Activated CD4-positive, alpha-beta T cell treated with anti-CD3 and anti-CD28 coated beads, Interleukin-2, amount 10 ng/mL, durations not matched to agents 7 days and 5 days (primary cell): ENCODE measurements at places on chromosomes 7 and 10.
A peak's percentile ranks its signal among the peaks of the same experiment; 100 is the strongest.

DNA sequence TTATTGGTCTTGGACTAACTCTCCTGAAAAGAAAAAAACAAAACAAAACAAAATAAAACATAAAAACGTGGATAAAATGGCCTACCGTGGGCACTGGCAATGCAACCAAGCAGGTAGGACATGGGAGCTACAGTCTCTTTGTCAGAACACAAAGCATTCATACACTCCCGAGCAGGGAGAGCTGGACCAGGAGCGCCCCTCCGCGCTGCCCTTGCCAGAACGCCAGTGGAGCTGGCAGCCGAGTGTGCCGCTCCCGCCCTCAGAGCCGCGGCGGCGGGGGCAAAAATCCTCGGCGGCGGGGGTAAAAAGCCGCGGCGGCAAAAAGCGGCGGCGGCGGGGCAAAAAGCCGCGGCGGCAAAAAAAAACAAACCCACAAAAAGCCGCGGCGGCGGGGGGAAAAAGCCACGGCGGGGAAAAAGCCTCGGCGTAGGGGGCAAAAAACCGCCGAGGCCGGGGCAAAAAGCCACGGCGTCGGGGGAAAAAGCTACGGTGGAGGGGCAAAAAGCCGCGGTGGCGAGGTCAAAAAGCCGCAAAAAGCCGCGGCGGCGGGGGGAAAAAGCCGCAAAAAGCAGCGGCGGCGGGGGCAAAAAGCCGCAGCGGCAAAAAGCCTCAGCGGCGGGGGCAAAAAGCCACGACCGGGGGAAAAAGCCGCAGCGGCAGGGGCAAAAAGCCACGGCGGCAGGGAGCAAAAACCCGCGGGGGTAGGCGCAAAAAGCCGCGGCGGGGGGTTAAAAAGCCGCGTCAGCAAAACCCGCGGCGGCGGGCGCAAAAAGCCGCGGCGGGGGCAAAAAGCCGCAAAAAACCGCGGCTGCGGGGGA is 418.1 kb downstream of the ZNF716 start:
- DNase-seq, result no peak

DNA sequence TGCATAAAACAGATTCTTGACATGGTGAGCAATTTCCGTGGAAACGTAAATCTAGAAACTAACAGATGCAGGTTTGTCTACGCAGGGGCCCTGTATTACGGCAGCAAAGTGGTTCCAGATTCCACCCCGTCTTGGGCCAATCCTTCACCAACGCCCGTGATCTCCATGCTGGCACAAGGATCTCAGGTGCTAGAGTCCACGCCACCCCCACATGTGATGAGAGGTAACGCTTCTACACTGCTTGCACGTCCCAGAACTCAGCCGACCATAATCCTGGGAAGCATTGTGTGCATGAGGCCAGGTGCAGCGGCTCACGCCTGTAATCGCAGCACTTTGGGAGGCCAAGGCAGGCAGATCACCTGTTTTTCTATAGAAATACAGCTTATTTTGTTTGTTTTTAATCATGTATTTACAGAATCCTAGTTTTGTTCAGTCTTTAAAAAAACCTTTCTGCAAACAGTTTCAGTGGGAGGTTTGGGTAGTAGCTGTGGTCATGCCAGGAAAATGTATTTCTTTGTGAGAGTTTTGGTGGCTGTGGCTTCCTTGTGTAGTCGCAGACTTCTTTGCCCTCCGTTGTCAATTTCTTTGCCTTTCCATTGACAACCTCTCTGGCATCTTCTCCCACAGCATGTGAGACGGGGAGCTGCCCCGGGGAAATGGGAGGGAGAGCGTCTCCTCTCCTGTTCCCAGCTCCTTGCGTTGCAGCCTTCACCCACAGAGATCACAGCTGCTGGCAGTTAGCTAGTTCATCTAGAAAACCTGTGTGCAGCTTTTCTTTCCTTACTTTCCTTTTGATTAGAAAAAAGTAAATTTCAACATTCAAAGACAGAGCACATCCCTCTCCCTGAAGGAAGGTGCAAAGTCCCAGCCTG is 35.7 kb downstream of the ITIH2 start:
- DNase-seq, result no peak

DNA sequence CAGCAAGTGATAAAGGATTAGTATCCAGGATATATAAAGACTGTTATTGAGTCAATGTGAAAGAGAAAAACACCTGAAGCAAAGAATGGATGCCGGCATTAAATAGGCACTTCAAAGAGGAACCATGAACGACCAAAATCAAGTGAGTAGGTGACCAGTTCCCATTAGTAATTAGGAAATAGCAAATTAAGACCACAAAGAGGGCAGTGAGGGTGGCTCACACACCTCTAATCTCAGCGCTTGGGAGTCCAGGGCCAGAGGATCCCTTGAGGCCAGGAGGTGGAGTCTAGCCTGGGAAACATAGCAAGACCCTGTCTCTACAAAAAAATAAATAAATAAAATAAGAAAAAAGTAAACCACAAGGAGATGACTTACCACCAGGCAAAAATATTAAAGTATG is 1.5 kb upstream of the ANTXRL start:
- no peak for DNase-seq

DNA sequence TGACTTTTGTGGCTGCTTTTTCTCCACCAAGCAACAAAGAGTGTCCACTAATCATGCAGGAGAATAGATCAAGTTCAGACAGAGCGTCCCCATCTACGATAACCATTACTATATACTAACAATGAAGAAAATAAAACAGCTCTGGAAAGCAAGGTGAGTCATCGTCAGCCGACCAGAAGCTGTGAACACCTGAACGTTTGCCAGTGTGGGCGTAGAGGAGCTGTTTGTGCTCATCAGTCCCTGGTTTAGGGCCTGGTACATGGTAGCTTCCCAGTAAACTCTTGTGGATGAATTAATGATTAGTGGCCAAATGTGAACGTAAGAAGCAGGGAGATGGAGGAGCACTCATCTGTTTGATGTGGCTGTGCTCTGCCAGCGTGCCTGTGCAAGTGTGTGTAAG is 180.7 kb downstream of the EVX1 start:
- no peak for DNase-seq

DNA sequence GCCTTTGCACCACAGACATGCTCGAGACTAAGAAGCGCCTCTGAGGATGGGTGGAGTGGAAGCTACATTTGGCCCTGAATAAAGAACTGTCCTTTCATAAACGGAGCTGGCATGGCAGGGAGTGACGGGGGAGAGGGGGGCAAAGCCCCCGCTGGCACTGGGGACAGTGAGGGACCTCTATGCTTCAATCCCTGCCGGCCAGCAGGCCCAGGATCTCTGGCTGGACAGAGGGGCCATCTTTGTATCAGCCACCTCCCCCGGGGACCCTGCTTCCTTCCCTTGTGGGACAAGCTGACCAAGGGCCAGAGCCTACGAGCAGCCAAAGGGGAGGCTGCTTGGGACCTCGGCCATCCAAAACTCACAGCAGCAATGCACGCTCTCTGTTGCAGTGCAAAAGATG is 28.2 kb upstream of the ECHDC3 start:
- DNase-seq, result no peak

GRCh38 chr10:52488606-52489485 is 174.8 kb downstream of the DKK1 start:
- no peak for DNase-seq

DNA sequence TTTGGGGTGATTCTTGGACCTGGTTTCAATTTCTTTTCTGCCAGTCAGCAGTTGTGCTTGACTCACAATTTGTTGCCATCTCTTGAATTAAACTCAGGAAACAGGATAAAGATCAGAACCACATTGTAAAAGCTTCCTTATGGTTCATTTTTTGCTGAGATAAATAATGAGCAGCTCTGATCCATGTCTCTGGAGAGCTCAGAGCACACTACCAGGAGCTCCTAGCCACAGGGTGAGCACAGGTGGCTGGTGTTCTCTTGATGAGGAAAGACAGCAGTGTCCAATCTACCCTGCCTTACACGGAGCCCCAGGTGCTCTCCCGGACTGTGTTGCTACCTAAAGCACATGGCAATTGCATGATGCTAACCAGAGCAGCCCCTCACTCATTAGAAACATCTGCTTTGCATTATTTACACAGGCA is 17.2 kb upstream of the FAM170B start:
- DNase-seq, result no peak

GRCh38 chr10:34758447-34758996 is 56.6 kb downstream of the PARD3 start:
- DNase-seq, result no peak

DNA sequence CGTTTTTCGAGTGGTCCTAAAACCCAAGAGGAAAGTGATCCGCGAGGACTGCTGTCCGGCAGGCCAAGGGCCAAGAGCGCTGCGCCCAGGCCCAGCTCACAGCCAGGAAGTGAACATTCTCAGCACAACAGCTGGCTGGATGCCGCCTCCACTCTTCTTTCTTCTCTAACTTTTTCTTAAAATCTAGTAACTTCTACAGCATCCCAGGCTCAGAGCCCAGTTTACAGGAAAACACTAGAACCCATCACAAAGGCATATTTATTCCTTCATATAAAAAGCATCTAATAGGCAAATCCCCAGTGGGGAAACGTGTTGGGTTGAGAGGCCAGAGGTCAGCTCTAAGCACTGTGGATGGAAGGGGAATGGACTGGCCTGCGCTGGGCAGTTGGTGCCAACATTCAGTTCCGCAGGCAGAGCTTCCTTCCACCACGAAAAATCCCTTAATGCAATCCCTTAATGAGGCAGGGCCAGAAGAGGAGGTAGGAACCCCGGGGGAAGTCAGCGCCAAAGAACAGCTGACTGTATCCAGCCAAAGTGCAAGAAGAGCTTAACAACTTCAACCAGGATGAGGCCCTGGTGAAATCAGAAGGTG is 74.8 kb downstream of the ZRANB1 start:
- DNase-seq, result no peak

GRCh38 chr7:7136466-7137381 is 45.6 kb upstream of the C1GALT1 start:
- DNase-seq, result no peak

DNA sequence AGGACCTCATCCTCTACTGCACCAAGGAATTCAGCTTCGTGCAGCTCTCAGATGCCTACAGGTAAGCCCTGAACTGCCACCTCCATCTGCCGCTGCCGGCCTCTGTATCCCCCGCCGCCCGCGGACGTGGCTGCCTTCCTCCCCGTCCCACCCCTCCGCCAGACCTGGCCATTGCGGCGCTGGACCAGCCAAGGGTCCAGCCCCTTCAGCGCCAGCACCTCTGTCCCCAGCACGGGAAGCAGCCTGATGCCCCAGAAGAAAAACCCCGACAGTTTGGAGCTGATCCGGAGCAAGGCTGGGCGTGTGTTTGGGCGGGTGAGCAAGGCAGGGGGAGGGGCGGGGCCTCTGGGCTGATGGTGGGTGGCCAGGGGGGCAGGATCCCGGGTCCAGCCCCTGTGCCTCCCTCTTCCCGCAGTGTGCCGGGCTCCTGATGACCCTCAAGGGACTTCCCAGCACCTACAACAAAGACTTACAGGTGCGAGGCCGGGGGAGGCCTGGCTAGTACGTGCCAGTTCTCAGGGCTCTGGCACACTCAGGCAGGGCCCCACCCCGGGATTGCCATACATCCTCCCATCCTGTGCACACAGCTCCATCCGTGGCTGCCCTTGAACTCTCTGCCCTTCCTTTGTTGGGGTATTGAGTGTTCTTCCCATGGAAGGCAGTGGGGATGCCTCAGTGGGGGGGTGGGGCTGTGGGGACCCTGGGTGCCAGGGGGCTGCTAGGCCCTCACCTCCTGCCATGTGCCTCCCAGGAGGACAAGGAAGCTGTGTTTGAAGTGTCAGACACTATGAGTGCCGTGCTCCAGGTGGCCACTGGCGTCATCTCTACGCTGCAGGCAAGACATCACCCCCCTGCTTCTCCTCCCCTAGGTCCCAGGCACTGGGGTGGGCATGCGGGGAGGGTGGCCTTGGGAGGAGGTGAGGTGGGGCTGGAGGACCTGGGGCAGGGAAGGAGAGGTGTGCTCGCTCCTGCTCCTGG is 13.5 kb downstream of the ASL start:
- DNase-seq, result no peak

DNA sequence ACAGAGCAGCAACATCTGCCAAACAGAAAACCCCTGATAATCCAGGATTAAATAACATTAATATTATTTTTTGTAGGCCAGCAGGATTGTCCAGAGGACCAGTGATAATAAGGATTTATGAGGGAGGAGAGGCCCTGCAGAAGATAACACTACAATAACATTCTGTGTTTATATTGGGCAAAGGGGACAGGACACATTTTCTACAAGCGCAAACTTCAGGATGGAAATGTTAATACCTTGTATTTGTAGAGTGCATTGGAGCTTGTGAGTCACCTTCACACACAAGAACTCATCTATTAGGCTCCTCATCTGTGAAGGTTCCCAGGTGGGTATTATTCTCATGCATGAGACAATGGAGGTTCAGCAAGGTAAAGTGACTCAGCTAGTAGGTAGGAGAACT is 51.0 kb downstream of the BAMBI start:
- DNase-seq, result no peak

GRCh38 chr7:47148536-47149207 is 433.2 kb downstream of the TNS3 start:
- DNase-seq, result no peak

GRCh38 chr7:148722340-148723165 is 23.9 kb downstream of the CUL1 start:
- DNase-seq, result peak; percentile 10

DNA sequence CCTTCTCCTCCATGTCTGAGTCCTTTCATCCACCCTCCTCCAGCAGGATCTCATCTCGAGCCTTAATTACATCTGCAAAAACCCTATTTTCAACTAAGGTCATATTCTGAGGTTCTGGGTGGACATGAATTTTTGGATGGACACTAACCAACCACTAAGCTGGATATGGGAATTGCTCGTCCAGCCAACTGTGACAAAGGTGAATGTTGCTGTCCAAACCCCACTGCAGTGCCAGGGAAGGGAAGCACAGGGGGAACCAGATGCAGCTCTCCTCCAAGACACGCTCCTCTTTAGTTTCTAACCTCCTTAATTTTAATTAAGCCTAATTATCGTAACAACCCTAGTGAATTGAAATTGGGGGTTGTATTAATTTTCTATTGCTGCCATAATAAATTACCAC is 65.1 kb upstream of the EBF3 start:
- DNase-seq, result no peak

GRCh38 chr10:69230128-69230527 is 10.0 kb downstream of the HKDC1 start:
- DNase-seq, result no peak

- peak; percentile 48 for DNase-seq
Observed at GRCh38 chr10:96587264-96588059, 650 bp upstream of the TM9SF3 start.

GRCh38 chr10:51394039-51394438 is 305.4 kb downstream of the CSTF2T start:
- DNase-seq, result no peak

- DNase-seq, result no peak
Observed at GRCh38 chr7:123275036-123275753, 75.4 kb upstream of the SLC13A1 start.

- no peak for DNase-seq
Observed at GRCh38 chr10:91771907-91772306, 26.3 kb upstream of the TNKS2 start.

- DNase-seq, result no peak
Observed at GRCh38 chr10:114306116-114306973, 67.3 kb downstream of the VWA2 start.

- no peak for DNase-seq
Observed at GRCh38 chr10:660970-661596, 28.4 kb downstream of the DIP2C start.

- no peak for DNase-seq
Observed at GRCh38 chr7:151744656-151745638, 132.0 kb downstream of the PRKAG2 start.

- DNase-seq, result no peak
Observed at GRCh38 chr7:91330191-91330808, 66.1 kb downstream of the FZD1 start.
